Kidney (tissue), 22 donors: ENCODE measurements at places on chromosomes 4 and X. TPM values are rescaled to one million over a fixed set of nuclear protein-coding genes. Genes with fewer than 3 reads are reported as not detected.

- H3K27me3 ChIP-seq, result no peaks in the 10 kb centered on the region
- no peak overlapping the region for H3K4me3 ChIP-seq
- no peaks in the 10 kb centered on the region for H3K36me3 ChIP-seq
- DNase-seq, result no peak
- no peaks in the 10 kb centered on the region for H3K4me1 ChIP-seq
- no peak overlapping the region for H3K27ac ChIP-seq
These were observed 30.5 kb upstream of the PPP2R2C start for GRCh38 chr4:6502747-6503465.

- no peaks in the 10 kb centered on the region for H3K36me3 ChIP-seq
- H3K4me3 ChIP-seq, result no peak overlapping the region
- no peak for DNase-seq
- no peak overlapping the region for H3K27ac ChIP-seq
- peaks cover 8% of the 10 kb centered on the region for H3K4me1 ChIP-seq
- H3K27me3 ChIP-seq, result no peaks in the 10 kb centered on the region
These were observed 30.5 kb upstream of the LIMCH1 start for GRCh38 chr4:41507291-41507947.

DNA sequence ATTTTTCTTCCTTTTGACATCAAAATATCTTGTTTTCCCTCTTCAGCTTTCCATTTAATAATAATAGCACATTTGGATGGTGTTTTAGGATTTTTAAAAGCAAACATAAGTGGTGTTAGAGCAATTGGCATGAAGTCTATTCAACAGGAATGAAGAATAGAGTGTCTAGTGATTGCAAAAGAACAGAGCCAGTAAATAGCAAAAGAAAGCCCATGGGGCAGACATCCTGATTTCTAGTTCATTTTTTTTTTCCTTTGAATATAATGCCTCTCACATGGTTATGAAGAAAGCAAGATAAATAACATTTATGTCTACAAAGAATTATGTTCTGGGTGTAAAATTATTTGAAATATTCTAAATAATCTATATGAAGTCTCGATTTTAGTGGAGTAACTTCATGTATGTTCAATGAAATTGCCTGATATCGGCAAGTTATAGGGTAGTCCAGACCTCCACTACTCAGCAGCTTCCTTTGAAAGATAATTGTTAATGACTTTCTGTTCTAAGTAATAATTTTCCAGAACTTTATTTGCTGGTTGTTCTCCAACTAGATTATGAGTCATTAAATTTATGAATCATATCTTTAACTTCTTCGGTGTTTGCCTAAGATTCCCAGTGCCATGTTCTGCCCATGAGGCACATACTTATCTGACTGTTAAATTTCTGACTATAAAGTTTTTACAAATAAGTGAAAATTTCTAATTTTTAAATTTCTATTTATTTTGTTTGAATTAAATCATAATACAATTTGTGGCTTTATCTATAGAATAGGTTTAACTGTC is 587.9 kb downstream of the TLL1 start:
- no peaks in the 10 kb centered on the region for H3K36me3 ChIP-seq
- H3K27ac ChIP-seq, result no peak overlapping the region
- no peaks in the 10 kb centered on the region for H3K27me3 ChIP-seq
- no peaks in the 10 kb centered on the region for H3K4me1 ChIP-seq
- H3K4me3 ChIP-seq, result no peak overlapping the region

- no peak overlapping the region for H3K27ac ChIP-seq
- DNase-seq, result no peak
- H3K4me1 ChIP-seq, result no peaks in the 10 kb centered on the region
- no peaks in the 10 kb centered on the region for H3K36me3 ChIP-seq
These were observed 29.7 kb downstream of the F9 start for GRCh38 chrX:139560221-139560620.

DNA sequence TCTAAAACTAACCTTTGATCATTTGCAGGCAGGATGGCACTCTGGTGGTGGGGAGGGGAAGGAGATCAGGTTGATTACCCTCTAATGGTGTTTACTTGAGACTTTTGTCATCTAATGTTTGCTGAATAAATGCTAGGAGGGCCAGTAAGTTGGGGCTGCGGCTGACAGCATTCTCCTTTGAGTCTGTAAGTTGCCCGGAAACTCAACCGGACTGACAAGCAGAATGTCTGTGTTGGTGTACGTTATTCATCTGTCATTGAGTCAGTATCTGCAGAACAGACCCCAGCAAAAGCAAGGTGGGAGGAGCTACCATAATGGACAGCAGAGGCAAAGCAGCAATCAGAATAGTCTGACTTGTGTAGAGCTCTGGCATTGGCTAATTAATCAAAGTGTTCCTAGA is 1210.6 kb upstream of the PABPC4L start:
- no peaks in the 10 kb centered on the region for H3K27me3 ChIP-seq
- H3K27ac ChIP-seq, result no peak overlapping the region
- no peaks in the 10 kb centered on the region for H3K36me3 ChIP-seq
- no peak for DNase-seq

GRCh38 chrX:15311119-15311518 is 4.3 kb downstream of the ASB11 start:
- no peak overlapping the region for H3K27ac ChIP-seq
- no peaks in the 10 kb centered on the region for H3K36me3 ChIP-seq
- H3K4me1 ChIP-seq, result no peaks in the 10 kb centered on the region
- DNase-seq, result no peak
- H3K27me3 ChIP-seq, result no peaks in the 10 kb centered on the region

- no peaks in the 10 kb centered on the region for H3K27me3 ChIP-seq
- H3K4me1 ChIP-seq, result no peaks in the 10 kb centered on the region
These were observed 65.6 kb downstream of the MRPL1 start for GRCh38 chr4:77927991-77928925.

DNA sequence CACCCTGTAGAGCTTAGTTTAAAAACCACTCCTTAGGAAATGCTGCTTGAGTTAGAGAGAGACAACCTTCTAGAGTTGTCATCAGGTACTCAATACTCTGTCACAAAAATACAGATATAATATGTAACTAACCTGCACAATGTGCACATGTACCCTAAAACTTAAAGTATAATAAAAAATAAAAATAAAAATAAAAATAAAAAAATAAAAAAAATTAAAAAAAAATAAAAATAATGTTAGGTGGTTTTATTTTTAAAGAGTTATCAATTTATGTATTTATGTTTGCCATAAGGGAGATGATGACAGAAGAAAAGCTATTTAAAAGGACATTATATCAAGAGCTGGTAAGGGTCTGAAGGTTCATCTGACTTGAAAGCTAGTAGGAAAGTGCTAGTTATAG is 397.9 kb downstream of the TMA16 start:
- DNase-seq, result no peak
- no peaks in the 10 kb centered on the region for H3K36me3 ChIP-seq
- no peak overlapping the region for H3K4me3 ChIP-seq
- H3K4me1 ChIP-seq, result no peaks in the 10 kb centered on the region
- no peaks in the 10 kb centered on the region for H3K27me3 ChIP-seq

DNA sequence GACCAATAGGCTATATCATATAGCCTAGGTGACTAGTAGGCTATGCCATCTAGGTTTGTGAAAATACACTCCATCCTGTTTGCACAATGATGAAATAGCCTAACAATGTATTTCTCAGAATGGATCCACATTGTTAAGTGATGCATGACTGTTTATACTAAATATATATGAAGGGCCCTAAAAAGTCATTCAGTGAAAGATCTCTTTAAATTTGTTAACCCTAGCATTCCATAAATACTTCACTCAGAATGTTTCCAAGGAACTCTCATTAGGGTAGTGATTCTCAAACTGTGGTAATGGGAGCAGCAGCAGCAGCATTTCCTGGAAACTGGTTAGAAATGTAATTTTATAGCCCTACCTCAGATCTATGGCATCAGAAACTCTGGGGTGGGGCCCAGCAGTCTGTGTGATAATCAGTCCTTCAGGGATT is 74.9 kb downstream of the PRRG1 start:
- DNase-seq, result no peak
- no peak overlapping the region for H3K4me3 ChIP-seq
- H3K27me3 ChIP-seq, result no peaks in the 10 kb centered on the region

DNA sequence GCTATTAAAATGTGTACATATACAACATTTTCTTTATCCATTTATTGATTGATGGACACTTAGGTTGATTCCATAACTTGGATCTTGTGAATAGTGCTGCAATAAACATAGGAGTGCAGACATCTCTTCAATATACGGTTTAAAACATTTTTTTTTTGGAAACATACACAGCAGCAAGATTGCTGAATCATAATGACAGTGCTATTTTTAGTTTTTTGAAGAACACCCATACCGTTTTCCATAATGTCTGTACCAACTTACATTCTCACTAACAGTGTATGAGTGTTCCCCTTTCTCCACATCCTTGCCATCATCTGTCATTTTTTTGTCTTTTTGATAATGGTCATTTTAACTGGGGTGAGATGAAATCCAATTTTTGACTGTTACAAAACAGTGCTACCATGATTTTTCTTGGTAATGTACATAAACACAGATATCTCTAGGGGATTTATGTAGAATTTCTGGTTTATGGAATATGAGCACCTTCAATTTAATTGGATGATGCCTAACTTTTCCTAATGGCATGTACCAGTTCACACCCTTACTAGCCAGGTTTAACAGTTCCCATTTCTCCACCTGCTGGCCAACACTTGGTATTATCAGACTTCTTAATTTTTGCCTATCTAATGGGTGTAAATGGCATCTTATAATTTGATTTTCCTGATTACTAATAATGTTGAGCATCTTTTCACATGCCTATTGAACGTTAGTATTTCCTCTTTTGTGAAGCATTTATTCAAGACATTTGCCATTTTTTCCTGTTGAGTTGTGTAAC is 21.0 kb upstream of the TMSB15B start:
- no peak overlapping the region for H3K4me3 ChIP-seq
- peak; percentile 26 for DNase-seq
- H3K4me1 ChIP-seq, result no peaks in the 10 kb centered on the region
- H3K27ac ChIP-seq, result no peak overlapping the region

- H3K4me3 ChIP-seq, result no peak overlapping the region
- no peak overlapping the region for H3K27ac ChIP-seq
- no peaks in the 10 kb centered on the region for H3K36me3 ChIP-seq
- no peaks in the 10 kb centered on the region for H3K27me3 ChIP-seq
- H3K4me1 ChIP-seq, result no peaks in the 10 kb centered on the region
- DNase-seq, result no peak
These were observed 334.8 kb upstream of the RASGEF1B start for GRCh38 chr4:81806485-81806884.

GRCh38 chrX:39731735-39732134 is 366.0 kb downstream of the BCOR start:
- no peak overlapping the region for H3K4me3 ChIP-seq
- H3K4me1 ChIP-seq, result peaks cover 3% of the 10 kb centered on the region
- DNase-seq, result no peak
- H3K27ac ChIP-seq, result no peak overlapping the region
- no peaks in the 10 kb centered on the region for H3K36me3 ChIP-seq

DNA sequence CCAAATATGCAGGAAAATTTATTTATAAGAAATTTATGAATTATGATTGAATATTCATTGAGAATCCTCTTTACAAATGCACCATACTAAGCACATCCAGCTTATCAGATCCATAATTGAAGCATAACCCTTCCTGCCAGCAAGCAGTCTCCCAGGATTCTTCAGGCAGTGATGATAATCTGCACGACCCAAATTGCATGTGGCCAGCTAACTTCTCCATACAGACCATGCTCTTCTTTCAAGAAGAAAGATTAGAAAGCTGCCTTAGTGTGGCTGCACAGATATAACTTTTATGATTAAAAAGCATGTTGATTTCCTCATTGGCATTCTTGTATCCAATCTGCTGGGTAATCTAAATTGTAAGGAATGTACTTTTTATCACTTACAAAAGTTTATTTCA is 3.3 kb upstream of the CBR4 start:
- H3K36me3 ChIP-seq, result no peaks in the 10 kb centered on the region
- no peak for DNase-seq
- H3K4me1 ChIP-seq, result peaks cover 15% of the 10 kb centered on the region
- no peak overlapping the region for H3K27ac ChIP-seq

GRCh38 chr4:1566838-1567518 is 117.1 kb downstream of the FAM53A start:
- no peaks in the 10 kb centered on the region for H3K4me1 ChIP-seq
- no peak overlapping the region for H3K4me3 ChIP-seq
- no peaks in the 10 kb centered on the region for H3K36me3 ChIP-seq

- no peak overlapping the region for H3K4me3 ChIP-seq
- H3K27me3 ChIP-seq, result no peaks in the 10 kb centered on the region
- no peak overlapping the region for H3K27ac ChIP-seq
- H3K4me1 ChIP-seq, result no peaks in the 10 kb centered on the region
- DNase-seq, result no peak
These were observed 104.5 kb upstream of the AGA start for GRCh38 chr4:177546745-177547144.

DNA sequence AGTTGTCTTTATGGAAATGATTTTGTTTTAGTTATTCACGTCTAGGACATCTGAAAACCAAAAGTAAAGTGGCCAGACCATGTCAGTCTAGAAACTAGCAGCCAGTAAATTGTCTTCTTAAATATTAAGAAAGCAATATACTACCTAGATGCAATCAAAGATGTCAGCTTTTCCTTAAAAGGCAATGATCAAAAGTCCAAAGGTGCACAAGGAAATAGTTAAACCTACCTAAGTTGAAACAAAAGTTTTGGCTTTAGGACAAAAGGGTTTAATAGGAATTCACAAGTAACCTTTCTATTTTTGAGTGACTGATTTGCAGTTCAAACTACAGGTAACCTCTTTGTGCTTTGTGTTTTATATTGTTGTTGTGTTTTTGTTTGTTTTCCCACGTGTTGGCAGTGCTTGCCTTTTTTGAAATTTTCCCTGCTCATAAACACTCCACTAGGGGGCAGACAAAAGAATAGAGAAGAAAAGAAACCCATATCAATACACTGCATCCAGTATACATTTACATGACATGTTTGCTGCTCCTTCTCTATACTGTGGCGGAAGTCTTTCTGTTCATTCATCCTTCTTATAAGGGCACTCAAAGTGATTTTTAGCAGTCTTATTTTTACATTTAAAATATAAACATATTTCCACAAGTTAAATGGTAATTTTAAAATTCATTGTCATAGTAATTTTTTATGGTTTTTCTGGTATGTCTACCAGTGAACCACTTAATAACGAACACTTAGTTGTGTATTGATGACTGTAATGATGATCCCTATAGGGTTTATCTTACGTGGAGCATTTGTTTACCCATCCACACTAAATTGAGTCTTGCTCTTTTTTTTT is 62.7 kb downstream of the GAB1 start:
- no peak for DNase-seq
- no peak overlapping the region for H3K27ac ChIP-seq
- H3K4me3 ChIP-seq, result no peak overlapping the region

GRCh38 chr4:111631215-111631999 is 513.8 kb upstream of the FAM241A start:
- H3K4me1 ChIP-seq, result no peaks in the 10 kb centered on the region
- no peaks in the 10 kb centered on the region for H3K36me3 ChIP-seq
- H3K27ac ChIP-seq, result no peak overlapping the region
- no peaks in the 10 kb centered on the region for H3K27me3 ChIP-seq
- no peak overlapping the region for H3K4me3 ChIP-seq
- DNase-seq, result no peak

- no peaks in the 10 kb centered on the region for H3K36me3 ChIP-seq
- no peaks in the 10 kb centered on the region for H3K4me1 ChIP-seq
- H3K27ac ChIP-seq, result no peak overlapping the region
- no peak overlapping the region for H3K4me3 ChIP-seq
- DNase-seq, result no peak
- H3K27me3 ChIP-seq, result no peaks in the 10 kb centered on the region
These were observed 157.6 kb downstream of the RASL11B start for GRCh38 chr4:53019485-53020382.

WDFY3 gene
- 9.4 TPM for polyA plus RNA-seq

EVC gene
- polyA plus RNA-seq, result 7.8 TPM

HAUS3 gene
- 4.1 TPM for polyA plus RNA-seq
